CD4-positive, alpha-beta T cell treated with Interferon gamma for 1 hour (primary cell): ENCODE measurements at places on chromosomes 13 and 19.

DNA sequence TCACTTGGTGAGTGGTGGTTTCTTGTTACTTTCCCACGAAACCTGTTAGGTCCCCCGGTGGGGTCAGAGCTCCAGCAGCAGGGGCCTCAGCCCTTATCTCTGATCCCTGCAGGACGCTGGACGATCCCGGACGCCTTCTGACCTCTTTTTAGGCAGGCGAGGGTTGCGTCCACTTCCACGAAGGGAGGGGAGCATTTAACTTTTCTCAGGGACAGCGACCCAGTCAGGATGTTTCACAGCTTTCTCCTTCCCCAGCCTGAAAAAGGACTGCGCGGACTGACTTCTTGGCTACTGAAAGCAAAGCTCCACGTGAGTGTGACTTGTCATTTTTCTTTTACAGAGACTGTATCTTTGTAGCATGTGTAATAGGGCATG is 692 bp downstream of the ZNF234 start:
- DNase-seq, result no peak

- DNase-seq, result no peak
Measured at GRCh38 chr13:29513002-29513980, 82.2 kb downstream of the SLC7A1 start.

GRCh38 chr13:111007209-111007608 is 92.3 kb upstream of the ANKRD10 start:
- no peak for DNase-seq

- DNase-seq, result no peak
Measured at GRCh38 chr13:57044910-57045309, 95.8 kb upstream of the PRR20A start.

GRCh38 chr19:4889034-4889815 is 13.5 kb downstream of the ARRDC5 start:
- DNase-seq, result no peak

DNA sequence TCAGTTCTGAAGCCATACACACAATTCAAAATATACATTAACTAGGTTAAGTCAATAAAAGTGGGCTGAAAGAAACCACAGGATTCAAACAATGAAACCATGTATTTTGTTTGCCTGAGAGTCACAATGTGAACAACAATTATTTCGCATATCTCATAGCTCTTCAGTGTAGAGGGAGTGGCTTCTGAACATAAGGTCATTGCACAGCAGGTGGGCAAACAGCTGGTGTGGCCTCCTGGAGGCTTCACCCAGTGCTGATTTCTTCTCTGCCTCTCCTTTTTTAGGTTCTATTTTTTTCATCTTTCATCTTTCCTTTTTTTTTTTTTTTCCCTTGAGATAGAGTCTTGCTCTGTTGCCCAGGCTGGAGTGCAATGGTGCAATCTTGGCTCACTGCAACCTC is 40.4 kb upstream of the ZNF254 start:
- DNase-seq, result no peak

DNA sequence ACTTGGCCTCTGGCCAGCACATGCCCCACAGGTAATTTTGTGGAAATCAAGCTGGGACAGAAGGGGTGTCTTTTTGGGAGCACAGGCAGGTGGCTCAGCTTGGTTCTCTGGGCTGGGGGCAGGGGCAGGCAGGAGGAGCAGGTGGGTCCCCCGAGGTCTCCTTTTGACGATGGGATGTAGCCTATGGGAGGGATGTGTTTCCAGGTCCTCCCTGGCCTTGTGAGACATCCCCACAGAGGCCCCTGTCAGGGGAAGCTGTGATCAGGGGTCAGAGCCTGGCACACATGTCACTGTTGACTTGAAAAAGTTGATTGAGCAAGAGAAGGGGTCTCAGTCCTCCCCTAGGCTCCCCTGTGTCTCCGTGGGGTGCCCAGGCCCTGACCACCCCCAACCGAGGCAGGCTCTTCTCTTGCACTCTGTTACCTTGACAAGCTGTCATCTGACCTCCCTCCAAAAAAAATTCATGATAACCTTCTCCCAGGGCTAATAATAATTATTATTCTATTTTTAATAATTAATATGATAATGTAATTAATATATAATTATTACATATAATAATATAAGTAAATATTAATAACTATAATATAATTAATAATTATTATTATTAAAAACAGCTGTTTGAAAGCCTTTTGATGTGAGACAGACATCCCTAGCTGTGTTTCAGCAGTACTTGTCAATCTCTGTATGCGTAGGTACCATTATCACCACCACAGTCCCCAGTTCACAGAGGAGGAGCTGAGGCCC is 116.2 kb downstream of the ZDHHC20 start:
- no peak for DNase-seq

- no peak for DNase-seq
Measured at GRCh38 chr19:13557756-13558398, 51.6 kb upstream of the CACNA1A start.

DNA sequence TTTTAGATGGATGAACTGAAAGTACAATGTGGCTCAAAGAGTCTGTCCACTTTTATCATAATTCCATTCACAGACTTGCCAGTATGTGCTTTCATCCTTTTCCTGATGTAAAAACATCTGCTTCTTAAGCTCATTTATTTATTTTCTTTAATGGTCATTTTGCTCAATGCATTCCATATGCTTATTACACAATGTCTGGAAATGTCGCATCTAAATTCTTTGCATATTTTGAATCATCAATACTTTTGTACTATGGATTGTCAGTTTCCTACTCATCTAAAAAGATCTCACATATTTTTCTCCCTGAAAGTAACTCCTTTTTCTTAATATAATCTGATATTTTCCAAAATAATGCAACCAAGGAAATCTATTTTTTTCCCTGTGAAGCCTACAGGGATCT is 1315.8 kb downstream of the EFNB2 start:
- no peak for DNase-seq

GRCh38 chr13:46321494-46322225 is 65.4 kb downstream of the RUBCNL start:
- peak; percentile 72 for DNase-seq

- no peak for DNase-seq
Measured at GRCh38 chr19:32652894-32653598, 21.9 kb downstream of the ANKRD27 start.

- no peak for DNase-seq
Measured at GRCh38 chr19:23286477-23286876, 36.3 kb upstream of the ZNF724 start.

GRCh38 chr19:14031719-14032480 is at the start of gene IL27RA:
Gene IL27RA (plus strand): TSS chr19:14031762. CDS start chr19:14031873, 111 bp downstream.
- peak; percentile 80 for DNase-seq

DNA sequence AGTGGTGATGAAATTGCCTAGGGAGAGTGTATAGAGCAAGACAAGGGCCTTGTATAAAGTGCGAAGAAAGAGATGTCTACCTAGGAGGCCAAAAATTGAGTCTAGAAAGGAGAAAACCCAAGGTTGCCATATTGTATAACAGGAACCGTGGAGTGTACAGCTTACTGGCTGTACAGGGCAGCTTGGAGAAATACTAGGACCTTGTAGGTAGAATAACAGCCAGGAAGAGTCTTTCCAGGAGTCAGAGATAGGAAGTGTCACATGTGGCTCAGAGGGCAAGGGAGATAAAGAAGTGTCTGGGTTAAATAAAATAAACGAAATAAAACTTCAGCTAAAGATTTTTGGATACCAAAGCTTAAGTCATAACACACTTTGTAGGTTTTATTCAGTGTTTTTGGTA is 12.4 kb downstream of the CDK8 start:
- no peak for DNase-seq

GRCh38 chr19:42113641-42114348 is 18.5 kb downstream of the POU2F2 start:
- DNase-seq, result peak; percentile 62

GRCh38 chr13:91270031-91270430 is 77.5 kb upstream of the MIR17HG start:
- no peak for DNase-seq
